ENCODE measurements at places on chromosomes 2 and 18. TPM values are rescaled to one million over a fixed set of nuclear protein-coding genes. Genes with fewer than 3 reads are reported as not detected.

The MSTN gene
- 0.23 TPM for total RNA-seq

The UGT1A8 gene
- 26.4 TPM for total RNA-seq

The EFHD1 gene
- total RNA-seq = 6.0 TPM

The RGPD3 gene
- 0.14 TPM for total RNA-seq

The STAT4 gene
- 4.8 TPM for total RNA-seq

The COLEC11 gene
- total RNA-seq = 79.0 TPM

The RHBDD1 gene
- total RNA-seq = 36.7 TPM

The CHRNG gene
- not detected for total RNA-seq

The USP34 gene
- total RNA-seq = 88.2 TPM

The ARHGAP28 gene
- total RNA-seq = 11.2 TPM

The MRPL19 gene
- total RNA-seq = 45.4 TPM

The ELOA2 gene
- not detected for total RNA-seq
